ENCODE measurements at places on chromosomes 5 and 9. TPM values are rescaled to one million over a fixed set of nuclear protein-coding genes. Genes with fewer than 3 reads are reported as not detected.

IFNK gene
- total RNA-seq = not detected

SCGB3A2 gene
- not detected for total RNA-seq

- H3K36me3 ChIP-seq = no peaks in the 10 kb centered on the region
- peaks cover 3% of the 10 kb centered on the region for H3K27me3 ChIP-seq
Observed at GRCh38 chr5:168790671-168791250, 211.6 kb upstream of the PANK3 start.

- no peak for DNase-seq
- H3K4me3 ChIP-seq = no peak overlapping the region
- H3K4me1 ChIP-seq = no peaks in the 10 kb centered on the region
- H3K27me3 ChIP-seq = no peaks in the 10 kb centered on the region
- no peak overlapping the region for H3K27ac ChIP-seq
Observed at GRCh38 chr5:150946351-150946905, 41.6 kb upstream of the ZNF300 start.
